ENCODE measurements at places on chromosomes 5 and 9. TPM values are rescaled to one million over a fixed set of nuclear protein-coding genes. Genes with fewer than 3 reads are reported as not detected.

The OR1J4 gene
- total RNA-seq, result not detected

DNA sequence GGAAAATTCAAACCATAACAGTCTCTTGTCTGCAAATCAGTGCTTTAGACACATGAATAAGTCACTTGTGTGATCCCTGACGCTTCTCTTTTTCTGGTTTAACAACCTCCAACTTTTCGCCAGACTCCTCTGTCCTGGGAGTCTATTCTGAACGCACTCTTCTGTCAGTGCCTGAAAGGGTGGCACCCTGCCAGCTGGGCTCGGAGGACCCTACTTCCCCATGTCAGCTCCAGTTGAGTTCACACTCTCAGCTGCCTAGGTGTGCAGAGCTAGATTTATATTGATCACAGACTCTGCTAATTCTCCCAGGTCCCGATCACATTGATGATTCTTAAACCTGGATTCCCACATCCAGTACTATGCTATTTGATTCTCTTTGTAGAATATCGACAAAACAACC lies 649.1 kb downstream of the BNC2 start:
- DNase-seq, result peak; percentile 35

DNA sequence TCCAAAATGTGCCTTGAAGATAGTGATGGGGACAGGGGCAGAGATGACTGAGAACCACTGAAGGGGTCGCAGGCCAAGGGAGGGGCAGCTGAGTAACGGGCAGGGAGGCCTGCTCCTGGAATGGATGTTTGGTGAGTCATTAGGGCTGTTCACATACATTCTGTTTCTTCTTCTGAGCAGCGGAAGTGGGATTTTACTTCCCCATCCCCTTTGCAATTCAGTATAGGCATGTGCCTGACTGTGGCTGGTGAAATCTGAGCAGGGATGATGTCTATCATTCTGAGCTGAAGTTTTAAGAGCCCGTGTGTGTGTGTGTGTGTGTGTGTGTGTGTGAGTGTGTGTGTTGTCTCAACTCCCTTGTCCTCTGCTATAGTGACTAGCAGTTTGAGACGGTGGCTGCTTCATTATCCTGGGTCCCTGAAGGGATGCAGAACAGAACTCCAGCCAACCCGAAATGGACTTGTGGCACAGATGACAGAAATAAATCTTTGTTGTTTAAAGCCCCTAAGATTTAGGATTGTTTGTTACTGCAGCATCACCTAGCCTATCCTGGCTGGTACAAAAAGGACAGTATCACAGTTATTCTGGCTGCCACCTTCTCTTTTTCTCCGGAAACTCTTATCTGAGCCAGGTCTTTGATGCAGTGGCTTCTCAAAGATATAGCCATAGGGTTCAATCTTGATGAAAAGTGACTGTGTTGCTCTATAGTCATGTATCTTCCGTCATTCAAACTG lies 29.2 kb upstream of the TGFBI start:
- peak; percentile 66 for DNase-seq

- no peak for DNase-seq
These were observed 227.2 kb upstream of the ZNF608 start for GRCh38 chr5:124973661-124974060.

DNA sequence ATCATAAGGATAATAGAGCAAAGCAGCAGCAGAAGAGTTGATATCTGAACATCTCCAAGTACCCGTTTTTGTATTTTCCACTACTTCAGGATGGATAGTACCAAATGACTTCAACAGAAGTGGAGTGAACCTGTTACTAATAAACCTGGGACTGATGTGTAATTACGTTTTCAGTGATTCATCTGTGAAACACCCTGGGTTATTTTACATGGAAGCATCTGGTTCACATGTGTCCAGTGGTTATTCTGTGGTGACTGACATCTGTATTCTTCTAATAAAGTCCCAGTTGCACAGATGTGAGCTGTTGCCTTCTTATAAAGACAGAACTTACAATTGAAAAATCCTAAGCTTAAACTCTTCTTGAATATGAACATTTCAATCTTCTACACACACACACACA lies 139.7 kb upstream of the VCAN start:
- no peak for DNase-seq

GRCh38 chr5:122301016-122301415 lies 11.0 kb upstream of the SNCAIP start:
- no peak for DNase-seq

DNA sequence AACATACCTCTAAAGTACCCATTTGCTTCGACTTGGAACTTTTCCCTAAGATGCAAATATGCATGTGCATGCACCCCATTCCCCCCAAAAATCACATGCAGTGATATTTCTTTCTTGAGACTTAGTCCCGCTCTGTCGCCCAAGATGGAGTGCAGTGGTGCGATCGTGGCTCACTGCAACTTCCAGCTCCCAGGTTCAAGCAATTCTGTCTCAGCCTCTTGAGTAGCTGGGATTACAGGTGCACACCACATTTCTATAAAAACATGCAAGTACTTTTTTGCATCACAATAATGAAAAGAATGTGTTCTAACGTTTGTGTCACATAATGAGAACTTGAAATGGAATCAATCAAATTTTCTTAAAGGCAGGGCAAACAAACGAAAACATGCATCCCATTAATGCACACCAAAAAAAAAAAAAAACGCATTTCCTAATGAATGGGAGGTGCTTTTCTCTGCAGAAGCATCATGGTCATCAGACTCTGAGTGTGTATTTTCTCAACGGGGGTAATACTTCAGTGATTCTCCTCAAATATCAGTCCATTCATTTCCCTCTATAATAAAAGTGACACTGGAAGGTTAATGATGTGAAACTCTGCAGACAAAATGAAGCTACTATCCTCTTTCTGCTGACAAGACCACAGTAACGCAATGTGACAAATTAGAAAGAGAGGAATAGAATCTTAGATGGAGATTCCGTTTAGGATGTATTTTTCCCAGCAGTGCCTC lies 389.4 kb downstream of the CTNND2 start:
- DNase-seq, result no peak

GRCh38 chr5:54905942-54906537 lies 79.4 kb downstream of the ESM1 start:
- peak; percentile 86 for DNase-seq

DNA sequence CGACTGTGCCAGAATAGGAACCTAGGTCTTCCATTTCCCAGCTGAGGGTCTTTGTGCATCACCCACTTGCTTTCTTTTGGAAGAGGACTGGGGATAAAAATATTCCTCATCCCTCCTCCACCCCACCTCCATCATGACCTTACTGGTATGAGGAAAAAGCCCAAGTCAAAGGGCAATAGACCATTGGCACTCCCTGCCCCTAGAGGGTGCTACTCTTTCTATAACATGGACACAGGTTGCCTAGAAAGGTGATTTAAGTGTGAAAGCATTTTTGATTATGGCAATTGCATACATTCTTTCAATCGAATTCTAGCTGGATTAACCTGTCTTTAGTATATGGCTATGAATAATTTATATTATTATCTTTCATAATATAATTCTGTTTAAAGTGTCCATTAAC lies 22.8 kb upstream of the ZNF618 start:
- DNase-seq, result peak; percentile 15

DNA sequence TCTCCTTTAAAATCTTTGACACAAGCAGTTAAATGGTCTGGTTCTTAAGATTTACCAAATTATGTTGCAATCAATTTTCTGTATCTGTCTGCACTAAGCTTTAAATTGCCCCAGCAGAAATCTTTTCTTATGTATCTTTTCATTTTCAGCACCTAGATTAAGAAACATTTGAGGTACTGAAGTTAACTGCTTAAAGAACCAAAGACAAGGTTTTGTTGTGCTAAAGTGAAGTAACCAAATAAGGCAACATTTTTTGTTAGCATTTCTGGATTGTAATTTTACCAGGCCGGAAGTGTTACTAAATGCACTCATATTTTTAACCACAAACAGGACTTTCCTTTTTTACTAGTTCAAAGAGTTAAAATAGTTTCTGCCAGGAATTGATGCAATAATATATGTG lies 24.1 kb upstream of the MTAP start:
- DNase-seq, result peak; percentile 87

DNA sequence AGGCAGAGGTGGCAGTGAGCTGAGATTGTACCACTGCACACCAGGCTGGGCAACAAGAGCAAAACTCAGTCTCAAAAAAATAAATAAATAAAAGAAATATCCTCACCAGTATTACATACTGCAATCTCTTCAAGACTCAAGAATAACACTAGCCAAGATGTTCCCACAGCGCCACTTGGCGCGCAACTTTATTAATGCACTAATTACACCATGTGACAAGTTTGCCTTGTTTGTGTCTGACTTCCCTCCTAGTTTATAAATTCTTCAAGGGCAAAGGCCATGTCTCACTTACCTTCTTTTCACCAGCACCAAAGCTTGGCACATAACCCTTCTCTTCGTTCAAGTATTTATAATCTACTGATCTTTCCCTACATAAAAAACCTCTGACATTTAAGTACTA lies 4.8 kb downstream of the SKP1 start:
- DNase-seq, result no peak

The PCDH1 gene
- total RNA-seq, result 0.46 TPM

DNA sequence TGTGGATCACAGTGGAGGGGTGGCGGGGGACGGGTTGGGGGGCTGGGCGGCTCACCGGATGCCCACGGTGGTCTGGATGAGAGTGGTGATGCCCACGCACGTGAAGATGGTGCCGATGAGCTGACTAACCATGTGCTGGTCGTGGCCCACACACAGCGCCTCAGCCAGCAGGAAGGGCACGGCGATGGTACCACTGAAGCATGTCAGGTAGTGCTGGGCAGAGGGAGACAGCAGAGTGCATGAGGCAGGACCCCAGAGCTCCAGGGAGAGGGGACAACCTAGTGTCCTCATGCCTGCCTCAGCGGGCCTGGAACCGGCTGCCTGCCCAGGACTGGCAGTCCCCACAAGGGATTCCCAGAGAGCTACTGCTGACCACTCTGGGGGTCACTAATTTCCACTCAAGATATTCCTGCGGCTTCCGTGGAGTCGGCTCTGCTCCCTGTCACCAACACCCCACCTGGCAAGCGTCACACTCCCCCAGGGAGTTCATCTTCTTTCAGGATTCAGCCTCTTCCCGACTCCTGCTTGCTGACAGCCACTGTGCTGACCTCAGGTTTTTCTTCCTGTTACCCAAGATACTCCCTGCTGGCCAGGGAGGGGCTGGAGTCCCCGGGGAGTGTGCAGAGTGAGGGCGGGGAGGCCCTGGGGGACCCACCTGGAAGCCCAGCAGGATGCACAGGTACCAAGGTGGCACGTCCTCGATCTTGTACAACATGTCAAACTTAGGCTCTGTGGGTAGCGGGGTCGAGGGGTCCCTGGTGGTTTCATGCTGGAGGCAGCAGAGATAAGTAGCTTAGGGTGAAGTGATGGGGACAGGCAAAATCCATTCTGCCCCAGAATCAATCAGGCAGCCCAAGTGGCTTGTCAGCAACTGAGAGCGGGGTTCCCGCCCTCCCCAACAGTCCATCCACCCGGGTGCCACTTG lies 998 bp downstream of the SLC23A1 start:
- no peak for DNase-seq

The GABRA6 gene
- not detected for total RNA-seq

- DNase-seq, result peak; percentile 48
These were observed 16.3 kb downstream of the ROR2 start for GRCh38 chr9:91933556-91934352.

The ZNF658 gene
- total RNA-seq, result 5.6 TPM

The KIF24 gene
- 2.7 TPM for total RNA-seq

The RETREG1 gene
- 14.0 TPM for total RNA-seq

DNA sequence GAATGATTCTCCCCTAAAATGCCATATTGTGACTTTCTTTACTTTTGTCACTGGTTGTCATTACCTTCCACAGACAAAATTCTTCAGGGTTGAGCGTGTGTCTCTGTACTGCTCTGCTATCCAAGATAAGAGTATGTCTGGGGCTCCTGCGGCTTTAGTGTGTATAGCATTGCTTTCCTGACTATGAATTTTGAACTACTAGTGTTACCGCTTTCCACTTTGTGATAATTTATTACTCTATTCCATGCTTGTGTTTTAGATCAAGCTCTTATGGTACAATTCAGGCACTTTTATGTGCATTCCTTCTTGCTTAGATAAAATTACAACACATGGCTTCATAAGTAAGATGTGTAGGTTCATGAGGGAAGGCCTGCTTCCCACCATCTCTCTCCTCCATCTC lies 51.5 kb upstream of the MEF2C start:
- no peak for DNase-seq

DNA sequence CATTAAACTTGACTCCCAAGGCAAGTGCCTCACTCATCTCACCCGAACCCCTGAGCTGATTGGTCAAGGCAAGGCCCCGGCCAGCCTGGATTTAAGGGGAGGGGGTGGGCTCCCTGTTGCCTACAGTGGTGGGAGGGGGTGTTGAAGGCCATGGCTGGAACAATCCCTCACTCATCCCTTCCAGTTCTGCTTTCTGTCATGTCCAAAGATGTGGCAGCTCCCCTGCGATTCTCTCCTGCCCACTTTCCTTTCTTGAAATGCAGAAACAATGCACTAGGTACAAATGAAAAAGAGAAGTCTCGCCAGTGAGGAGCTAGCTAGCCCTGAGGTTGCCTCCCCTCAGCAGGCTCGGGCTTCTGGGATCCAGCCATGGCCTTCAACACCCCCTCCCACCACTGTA lies 240.9 kb downstream of the SYK start:
- DNase-seq, result no peak

The FOXD4L4 gene
- total RNA-seq, result 0.42 TPM

- peak; percentile 80 for DNase-seq
These were observed 85.4 kb upstream of the IL7R start for GRCh38 chr5:35771300-35771699.

DNA sequence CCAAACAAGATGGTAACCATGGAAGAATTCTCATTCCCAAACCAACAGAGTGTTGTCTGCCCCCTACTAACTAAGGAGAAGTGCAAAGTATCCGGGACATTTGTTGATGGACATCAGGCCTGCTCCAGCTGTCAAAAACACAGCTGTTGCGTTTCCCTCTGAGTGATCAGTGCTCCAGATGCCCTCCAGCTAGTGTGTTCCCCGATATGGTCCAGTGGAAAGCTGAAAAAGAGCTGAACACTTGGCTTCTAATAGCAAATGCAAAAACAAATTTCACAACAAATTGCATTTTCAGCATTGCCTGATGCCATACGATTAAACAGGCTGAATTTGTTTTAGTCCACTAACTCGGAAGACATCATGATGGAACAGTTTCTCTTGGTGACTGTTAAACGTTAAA lies 1398.7 kb downstream of the PTPRD start:
- no peak for DNase-seq

DNA sequence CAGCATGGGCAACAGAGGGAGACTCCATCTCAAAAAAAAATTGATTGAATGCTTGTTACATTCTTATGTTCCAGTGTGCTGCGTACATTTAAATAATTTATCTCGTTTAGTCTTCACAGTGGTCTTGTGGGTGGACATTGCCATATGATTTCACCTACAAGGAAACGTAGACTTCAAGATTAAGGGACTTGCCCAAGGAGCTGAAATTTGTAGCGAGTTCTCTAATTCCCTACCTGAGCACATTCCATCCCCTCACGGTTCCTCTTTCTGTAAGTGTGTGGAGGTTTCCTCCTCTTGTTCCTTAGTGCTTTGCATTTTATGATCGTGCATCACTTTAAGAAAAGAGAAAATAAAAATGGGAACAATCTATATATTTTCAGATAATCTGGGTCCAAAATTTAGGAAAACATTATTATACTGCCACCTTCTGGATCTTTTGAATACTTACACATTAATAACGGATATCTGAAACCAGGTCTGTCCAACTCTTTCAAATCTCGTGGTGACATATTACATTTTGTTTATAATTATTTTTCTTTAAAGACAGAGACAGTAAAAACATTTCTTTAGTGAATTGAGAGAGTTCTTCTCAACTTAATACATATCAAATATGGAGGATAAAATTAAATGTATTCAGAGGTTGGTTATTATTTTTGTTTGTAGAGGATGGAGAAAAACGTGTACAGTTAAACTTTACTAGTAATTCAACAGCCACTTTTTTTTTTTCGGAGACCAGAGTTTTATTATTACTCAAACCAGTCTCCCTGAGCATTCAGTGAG lies 29.9 kb upstream of the C7 start:
- DNase-seq, result peak; percentile 48

Measured in cardiac muscle cell (in vitro differentiated cells and primary cell).